Osteoblast (primary cell): ENCODE measurements at places on chromosomes 4 and X.

DNA sequence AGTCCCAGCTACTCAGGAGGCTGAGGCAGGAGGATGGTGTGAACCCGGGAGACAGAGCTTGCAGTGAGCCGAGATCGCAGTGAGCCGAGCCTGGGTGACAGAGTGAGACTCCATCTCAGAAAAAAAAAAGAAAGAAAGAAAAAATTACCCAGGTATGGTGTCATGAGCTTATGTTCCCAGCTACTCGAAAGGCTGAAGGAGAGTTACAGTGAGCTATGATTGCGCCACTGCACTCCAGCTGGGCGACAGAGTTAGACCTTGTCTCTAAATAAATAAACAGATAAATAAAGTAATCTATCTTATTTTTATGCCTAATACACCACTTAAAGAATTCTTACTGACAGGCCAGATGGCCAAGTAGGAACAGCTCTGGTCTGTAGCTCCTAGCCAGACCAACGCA is 73.0 kb downstream of the SLC39A8 start:
- no peak for DNase-seq

GRCh38 chr4:125515016-125515415 is 200.3 kb downstream of the FAT4 start:
- DNase-seq: no peak

GRCh38 chrX:69387567-69388487 is 116.3 kb upstream of the NALF2 start:
- peak; percentile 84 for DNase-seq

- DNase-seq: no peak
These were observed 81.1 kb upstream of the CT45A1 start for GRCh38 chrX:135632353-135632752.

DNA sequence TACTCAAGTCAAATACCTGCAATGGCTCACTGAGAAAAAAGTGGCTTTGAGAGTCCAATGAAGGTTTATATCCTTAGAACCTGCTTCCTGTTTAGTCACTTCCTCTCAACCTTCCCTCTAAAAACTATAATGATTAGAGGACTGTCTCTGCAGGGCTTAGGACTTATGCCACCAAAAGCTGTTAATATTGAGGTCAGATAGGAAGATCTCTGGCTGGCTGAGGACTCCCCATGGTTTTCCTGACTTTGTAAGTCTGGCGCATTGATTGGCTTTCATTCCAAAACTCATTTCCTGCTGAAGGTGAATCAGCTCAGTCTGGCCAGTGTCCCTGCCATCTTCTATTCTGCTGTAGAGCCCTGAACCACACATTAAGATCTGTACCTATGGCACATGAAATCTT is 140.9 kb upstream of the ANK2 start:
- no peak for DNase-seq

- no peak for DNase-seq
These were observed 102.8 kb downstream of the STOX2 start for GRCh38 chr4:184007891-184008290.

- no peak for DNase-seq
These were observed 42.4 kb upstream of the SLC2A9 start for GRCh38 chr4:10063544-10064300.

GRCh38 chr4:111773858-111774257 is 371.4 kb upstream of the FAM241A start:
- no peak for DNase-seq

DNA sequence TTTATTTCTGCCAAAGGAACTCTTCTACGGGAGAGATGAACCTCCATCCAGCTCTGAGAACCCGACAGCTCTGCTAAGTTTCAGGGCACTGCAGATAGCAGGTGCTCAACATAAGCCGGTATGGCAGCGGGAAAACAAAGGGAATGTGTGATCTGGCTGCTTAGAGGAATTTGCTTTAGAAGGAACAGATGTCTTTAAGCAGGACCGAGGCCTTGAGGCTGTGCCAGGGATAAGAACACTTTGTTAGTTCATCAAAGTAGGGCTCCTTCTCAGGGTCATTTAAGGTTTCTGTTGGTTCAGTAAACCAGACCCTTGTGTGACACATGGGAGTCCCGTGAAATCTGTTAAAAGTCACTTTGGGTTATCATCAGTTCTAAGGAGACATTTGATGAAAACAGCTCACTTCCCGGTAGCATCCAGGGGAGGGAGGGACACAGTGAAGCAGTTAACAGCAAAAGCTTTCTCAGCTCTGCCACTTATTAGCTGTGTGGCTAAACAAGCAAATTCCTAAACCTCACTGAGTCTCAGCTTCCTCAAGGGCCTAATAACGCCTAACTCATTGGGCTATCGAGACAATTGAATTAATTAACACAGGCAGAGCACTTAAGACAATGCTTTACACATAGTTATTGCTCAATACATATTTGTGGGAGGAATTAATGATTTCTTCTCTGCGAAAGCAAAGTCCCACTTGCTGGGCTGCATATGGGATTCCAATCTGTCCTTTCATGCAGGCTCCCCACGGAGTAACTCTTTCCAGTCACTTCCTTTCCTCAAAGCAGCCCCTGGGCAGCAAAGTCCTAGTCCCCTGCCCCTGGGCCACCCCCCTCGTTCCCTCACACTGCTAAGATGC is 2.9 kb upstream of the FTSJ1 start:
- peak; percentile 54 for DNase-seq

DNA sequence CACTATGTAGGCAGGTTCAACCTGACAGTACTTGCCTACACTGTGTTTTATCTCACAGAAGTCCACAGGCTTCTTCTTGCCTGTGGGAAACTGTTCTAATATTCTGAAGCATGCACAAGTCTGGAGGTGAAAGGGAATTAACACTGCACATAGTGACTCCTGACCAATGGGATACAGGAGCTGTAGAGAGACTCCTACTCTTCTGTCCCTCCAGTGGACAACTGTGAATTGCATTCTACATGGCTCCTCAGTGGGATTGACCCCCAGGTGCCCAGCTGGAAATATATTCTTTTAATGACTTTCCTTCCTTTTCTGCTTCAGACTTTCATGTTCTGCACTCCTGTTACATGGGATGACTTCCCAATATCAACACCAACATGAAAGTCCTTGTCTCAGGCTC is 8.2 kb upstream of the YIPF6 start:
- DNase-seq: peak; percentile 74

DNA sequence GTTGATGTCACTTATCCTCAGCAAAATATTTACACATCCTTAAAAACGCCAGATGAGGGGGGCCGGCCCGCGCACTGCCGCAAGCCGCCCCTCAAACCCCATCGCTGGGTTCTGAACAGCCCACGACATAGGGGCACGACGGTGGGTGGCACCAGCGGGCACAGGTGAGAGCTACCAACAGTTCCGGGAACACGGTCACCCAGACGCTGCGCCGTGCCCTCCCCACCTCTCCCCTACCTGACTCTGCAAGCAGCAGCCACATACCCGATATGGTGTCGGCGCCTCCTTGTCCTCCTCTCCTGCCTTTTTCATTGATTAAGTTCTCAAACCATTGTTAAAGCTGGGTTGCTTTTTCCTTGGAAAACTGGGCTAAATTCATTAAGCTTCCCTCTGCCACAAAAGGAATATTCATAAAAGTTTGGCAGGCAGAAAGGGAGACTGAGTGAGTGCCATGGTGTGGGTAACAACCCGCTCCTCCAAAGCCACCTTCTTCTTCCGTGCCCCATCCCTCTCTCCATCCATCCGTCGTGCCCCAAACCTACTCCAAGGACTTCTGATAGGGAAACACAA is 1.4 kb downstream of the RAI2 start:
- no peak for DNase-seq

GRCh38 chrX:44244008-44244407 is 99.5 kb downstream of the EFHC2 start:
- no peak for DNase-seq

- DNase-seq: no peak
These were observed 125.0 kb downstream of the RASGEF1B start for GRCh38 chr4:81346719-81347118.

- DNase-seq: no peak
These were observed 17.0 kb upstream of the GABRA4 start for GRCh38 chr4:47010347-47010911.

- no peak for DNase-seq
These were observed 307.5 kb upstream of the HAND2 start for GRCh38 chr4:173837517-173837916.

DNA sequence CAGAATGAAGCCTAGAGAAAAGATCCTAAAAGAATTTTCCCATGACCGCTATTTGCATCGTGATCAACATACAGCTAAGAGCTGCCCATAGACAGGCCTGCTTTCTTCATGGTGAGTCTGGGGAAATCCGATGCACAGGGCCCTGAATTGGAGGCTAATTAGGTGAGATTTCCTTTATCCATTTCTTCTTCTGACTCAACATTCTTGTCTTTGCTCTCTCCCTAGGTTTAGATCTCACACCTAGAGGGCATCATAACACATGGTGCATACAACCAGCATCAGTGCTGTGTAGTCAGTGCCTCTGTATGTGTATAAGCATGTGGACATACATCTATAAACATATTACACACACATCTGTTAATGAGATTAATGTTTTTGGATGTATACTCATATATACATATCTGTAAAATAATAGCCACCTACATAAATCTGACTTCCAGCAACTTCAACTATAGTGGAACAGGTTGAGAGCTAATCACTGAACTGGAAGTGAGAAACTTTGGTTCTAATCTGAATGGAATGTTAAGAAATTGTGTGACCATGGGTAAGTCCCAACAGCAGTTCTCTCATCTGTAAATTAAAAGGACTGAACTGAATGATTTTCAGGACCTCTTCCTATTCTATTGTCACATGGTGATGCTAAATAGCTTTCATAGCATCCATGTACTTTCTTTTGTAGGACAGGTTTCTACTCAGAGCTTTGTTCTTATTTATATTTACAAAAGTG is 17.5 kb downstream of the GATB start:
- DNase-seq: no peak

GRCh38 chrX:7351926-7352325 is 204.0 kb upstream of the PUDP start:
- no peak for DNase-seq

GRCh38 chr4:41256740-41257256 is at the start of gene UCHL1:
Gene UCHL1 (plus strand): TSS chr4:41256928. CDS start chr4:41256977, 49 bp downstream.
- peak; percentile 75 for DNase-seq

DNA sequence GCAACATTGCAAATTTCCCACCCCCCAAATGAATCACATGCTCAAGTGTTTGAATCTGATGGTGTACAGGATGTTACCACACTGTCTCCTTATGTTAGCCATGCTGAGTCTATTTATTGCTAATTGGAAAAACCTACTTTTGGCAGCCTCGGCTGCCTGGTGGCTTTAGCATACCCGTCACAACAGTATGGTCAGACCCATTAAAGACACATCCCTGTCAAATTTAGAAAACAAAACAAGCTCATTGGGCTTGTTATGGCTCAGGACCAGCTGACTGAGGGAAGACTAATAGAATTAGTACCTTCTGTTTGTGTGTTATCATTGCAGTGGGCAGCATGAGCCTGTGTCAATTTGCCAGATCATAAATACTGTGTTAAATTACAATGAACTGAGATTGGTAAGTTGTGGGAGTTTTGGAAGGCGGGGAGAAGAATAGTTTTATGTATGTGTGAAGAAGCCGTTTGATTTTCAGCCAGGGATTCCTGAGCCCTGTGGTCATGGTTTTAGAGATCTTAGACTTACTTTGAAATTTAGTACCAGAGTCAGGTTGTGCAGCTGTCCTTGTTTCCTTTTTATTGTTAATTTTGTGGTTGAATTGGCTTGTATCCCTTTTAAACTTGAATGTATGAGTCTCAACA is 66.8 kb downstream of the POLA1 start:
- DNase-seq: peak; percentile 44

DNA sequence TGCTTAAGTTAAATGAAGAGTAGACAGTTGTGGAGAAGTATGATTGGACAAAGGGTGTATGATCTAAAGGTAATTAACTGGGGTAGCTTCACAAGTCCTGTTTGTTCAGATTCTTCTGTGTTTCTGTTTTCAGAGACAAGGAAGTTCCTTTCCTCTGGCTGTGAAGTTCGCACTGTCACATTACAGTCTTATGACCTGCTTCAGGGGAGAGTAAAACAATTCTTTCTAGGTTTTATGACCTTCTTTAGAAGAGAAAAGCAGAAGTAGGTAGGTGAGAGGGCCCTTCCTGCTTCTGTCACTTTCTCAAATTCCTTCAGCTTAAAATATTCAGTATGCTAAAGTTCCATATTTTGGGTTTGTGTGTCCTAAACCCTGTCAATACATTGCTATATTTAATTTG is 211.9 kb downstream of the SOX3 start:
- DNase-seq: no peak

DNA sequence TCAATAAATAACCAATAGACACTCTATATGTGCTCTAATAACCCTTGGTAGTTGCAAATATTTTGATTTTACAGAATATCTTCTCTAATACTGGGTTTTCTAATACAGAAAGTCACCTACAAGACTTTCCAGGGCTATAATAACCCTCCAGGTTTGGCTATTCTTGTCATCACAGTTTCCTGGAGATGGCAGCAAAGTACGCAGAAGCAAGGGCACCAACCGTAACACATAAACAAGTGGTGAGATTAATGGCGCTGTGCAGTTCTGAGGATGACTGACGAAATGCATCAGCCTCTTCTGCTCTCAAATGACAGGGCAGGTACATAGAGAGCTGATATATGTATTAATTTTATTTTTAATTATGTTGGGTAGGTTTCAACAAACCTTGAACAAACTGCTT is 122.4 kb downstream of the C4orf33 start:
- no peak for DNase-seq
